Foreskin fibroblast (primary cell): ENCODE measurements at places on chromosomes 16 and 17.

DNA sequence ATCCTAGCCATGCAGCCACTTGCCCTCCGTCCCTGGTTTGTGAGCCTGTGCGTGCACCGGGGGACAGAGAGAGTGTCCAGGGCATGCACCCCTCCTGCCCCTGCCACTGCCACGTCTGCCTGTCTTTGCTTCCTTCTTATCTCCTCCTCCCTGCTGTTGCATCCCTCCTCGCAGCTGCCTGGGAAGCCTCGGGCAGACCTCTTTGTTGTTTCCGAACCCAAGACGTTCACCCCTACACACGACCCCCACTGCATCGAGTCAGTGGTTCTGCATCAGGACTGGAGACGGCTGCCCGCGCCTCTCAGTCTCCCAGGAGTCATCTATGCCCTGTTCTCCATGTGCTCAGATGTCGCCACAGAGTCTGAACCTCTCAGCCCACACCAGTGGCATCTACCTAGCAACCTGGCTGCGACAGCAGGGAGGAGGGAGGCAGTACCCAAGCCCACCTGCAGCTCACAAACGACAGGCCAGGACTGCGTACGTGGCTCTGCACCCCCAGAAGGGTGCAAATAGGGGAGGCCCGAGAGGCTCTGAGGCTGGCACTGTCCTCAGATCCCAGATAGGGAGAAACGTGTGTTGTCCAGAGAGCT, 5.2 kb downstream of the TIMP2 start:
- no peak for DNase-seq

GRCh38 chr16:24504472-24505345, 34.7 kb upstream of the RBBP6 start:
- DNase-seq: peak; percentile 83

DNA sequence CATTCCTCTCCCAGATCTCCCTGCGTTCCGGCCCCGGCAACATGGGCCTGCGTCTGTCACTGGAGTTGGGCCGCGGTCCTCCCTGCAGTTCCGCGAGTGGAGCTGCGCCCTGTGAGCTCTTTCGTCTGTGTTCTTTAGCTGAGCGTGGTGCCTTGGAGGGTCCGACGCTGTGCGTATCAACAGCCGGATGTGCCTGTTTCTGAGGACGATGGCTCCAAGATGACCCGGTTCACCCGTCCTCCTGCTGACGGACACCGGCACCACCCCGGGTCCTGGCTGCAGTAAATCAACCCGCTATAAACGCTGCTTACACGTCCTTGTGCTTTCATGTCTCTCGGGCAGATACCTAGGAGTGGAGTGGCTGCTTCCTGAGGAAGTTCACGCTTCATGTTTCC, 44.8 kb upstream of the GNG13 start:
- no peak for DNase-seq

- peak; percentile 31 for DNase-seq
These were observed 15.2 kb upstream of the SSTR5 start for GRCh38 chr16:1057252-1057932.

GRCh38 chr17:60153606-60154390, 4.0 kb downstream of the CA4 start:
- no peak for DNase-seq

DNA sequence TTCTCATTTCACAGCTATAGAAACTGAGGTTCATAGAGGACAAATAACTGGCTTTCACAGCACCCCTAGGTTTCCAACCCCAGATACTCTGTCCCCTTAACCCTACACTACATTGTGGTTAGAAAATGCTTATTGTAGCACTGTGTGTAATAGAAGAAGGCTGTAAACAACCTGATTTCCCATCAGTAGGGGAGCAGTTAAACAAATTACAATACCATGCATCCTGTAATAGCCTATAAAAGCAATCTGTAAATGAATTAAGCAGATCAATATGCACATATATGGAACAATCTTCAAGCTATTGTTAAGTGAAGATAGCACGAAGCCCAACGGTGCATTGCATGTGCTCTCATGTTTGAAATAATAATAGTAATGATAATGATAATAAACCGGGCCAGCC, 39.2 kb upstream of the XPO6 start:
- DNase-seq: no peak

GRCh38 chr17:31488264-31488981, 96.9 kb downstream of the RAB11FIP4 start:
- DNase-seq: no peak

GRCh38 chr17:7004398-7005253, 7.8 kb upstream of the RNASEK start:
- DNase-seq: peak; percentile 37

- no peak for DNase-seq
These were observed 42.7 kb upstream of the DNAH9 start for GRCh38 chr17:11555530-11555929.

- DNase-seq: no peak
These were observed 26.4 kb downstream of the CFAP20 start for GRCh38 chr16:58102665-58103392.

DNA sequence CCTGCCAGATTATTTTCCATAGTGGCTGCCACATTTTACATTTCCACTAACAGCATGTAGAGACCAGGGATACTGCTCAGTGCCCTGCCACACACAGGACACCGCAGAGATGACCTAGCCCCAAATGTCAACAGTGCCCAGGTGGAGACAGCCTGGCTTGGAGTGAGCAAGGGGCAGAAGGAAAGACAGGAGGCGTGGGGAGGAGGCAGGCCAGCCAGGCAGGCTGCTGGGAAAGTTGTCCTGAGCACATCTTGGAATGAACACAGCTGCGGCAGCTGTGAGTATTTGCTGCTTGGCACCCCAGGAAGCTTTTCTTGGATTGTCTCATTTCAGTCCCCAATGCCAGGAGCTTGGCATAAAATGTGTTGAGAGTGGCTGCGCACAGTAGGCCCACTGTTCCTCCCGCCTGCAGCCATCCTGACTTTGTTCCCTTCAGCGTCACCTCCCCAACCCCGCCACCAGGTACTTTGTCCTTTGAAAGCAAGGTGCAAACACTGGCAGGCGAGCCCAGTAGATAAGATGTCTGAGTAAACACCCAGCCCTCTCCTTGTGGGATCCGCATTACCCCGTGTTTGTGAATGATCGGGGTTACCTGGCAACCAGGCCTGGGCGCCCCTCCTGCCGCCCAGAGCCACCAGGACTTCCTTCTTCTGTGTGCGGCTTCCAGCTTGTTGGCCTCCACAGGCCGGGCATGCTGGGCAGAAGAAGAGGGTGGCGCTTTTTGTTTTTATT, 114.0 kb downstream of the CMIP start:
- no peak for DNase-seq

GRCh38 chr16:68448360-68448970, at the start of gene SMPD3:
TSS of gene SMPD3 (minus strand) at chr16:68448508. CDS start at chr16:68372181, 76,327 bp downstream.
- DNase-seq: peak; percentile 99

- no peak for DNase-seq
These were observed 4.9 kb upstream of the CCDC154 start for GRCh38 chr16:1449201-1449788.

- DNase-seq: no peak
These were observed 117.8 kb downstream of the RAB11FIP4 start for GRCh38 chr17:31509095-31509804.

GRCh38 chr17:40958086-40958953, 8.4 kb downstream of the KRT39 start:
- DNase-seq: no peak

GRCh38 chr16:50390914-50391716, 22.3 kb upstream of the BRD7 start:
- no peak for DNase-seq
